GM13976 (cell line): ENCODE measurements at places on chromosomes 2 and 18.

DNA sequence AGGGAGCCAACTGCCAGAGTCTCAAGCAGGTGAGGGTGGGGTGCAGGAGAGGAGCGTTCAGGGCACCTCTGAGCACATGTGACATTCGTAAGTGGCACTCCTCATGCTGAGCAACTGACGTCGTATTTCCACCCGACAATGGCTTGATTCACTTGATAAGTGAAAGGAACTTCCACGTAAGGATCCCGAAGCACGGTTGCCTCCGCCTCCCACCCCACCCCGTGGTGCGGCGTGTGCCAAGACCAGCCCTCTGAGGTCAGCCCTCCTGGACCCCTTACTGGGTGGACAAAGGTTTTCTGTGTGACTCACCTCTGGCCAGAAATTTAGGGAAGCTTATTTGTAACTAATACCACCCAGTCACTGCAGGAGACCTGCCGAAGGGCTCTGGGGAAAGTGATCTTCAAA lies 59.9 kb downstream of the AGAP1 start:
- DNase-seq = no peak

- no peak for DNase-seq
Measured at GRCh38 chr2:135829378-135830135, 7.4 kb downstream of the LCT start.

- DNase-seq = no peak
Measured at GRCh38 chr18:58871514-58872420, 7.1 kb downstream of the ZNF532 start.

DNA sequence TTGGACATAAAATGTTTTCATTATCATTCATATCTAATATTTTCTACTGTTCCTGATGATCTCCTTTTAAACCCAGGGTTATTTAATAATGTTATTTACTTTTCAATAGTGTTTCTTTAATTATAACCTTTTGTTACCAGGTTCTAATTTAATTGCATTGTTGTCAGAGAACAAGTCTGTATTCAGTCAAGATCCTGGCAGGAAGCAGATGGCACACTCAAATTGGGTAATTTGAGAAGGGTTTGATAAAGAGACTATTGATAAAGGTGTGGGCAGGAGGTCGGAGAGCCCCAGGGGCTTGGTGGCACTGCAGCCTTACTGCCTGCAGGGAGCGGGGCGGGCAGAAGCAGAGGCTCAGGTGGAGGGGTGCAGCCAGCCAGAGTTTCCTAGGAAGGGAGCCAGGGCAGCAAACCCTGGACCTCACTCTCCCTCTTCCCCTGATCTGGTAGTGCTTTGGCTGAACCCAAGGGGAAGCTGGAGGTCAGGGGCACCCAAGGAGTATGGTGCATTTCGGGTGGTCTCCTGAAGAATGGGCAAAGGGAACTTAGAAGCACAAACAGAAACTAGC lies 2.3 kb upstream of the KIF1A start:
- DNase-seq = no peak

DNA sequence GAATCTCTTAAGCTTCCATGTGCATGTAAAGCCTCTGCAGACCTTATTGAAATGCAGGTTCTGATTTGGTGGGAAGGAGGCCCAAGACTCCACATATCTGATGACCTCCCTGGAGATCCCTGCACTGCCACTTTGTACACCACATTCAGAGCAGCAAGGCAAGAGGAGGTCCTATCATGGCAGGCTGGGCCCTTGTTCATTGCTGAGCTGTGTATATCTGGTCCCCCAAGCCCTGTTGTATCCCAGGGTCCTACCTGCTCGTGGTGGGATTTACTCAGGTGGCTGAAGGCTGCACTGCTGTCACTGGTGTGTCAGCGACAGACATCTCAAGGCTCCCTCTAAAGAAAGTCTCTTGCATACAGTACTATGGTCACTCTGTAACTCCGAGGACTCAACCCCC lies 114.2 kb downstream of the ST6GAL2 start:
- DNase-seq = no peak

- DNase-seq = no peak
Measured at GRCh38 chr2:143819764-143820163, 690.5 kb downstream of the ARHGAP15 start.

DNA sequence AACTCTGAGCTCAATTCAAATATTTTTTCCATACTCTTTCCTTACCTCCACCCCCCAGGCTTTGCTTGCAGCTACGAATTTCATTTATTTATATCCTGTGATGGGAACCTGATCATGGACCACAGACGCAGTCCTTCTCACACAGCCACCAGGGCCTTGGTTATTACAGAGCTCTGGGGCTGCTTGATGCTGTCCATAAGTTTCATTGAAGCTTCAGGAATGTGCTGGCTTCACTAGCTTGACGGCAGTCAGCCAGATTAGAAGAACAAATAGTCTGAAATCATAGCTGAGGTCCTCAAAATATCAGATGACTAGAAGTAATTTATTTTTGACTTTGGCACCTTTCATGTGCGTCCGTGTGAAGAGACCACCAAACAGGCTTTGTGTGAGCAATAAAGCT lies 104.9 kb downstream of the VWA3B start:
- DNase-seq = no peak

- peak; percentile 70 for DNase-seq
Measured at GRCh38 chr18:59837586-59837985, 62.2 kb upstream of the PMAIP1 start.

- no peak for DNase-seq
Measured at GRCh38 chr2:19911808-19912509, 10.2 kb upstream of the TTC32 start.

GRCh38 chr2:121960251-121960650 lies 204.8 kb downstream of the TSN start:
- peak; percentile 41 for DNase-seq

- no peak for DNase-seq
Measured at GRCh38 chr2:158719403-158719802, 75.7 kb upstream of the DAPL1 start.

GRCh38 chr18:51852681-51853080 lies 487.3 kb upstream of the DCC start:
- DNase-seq = no peak

DNA sequence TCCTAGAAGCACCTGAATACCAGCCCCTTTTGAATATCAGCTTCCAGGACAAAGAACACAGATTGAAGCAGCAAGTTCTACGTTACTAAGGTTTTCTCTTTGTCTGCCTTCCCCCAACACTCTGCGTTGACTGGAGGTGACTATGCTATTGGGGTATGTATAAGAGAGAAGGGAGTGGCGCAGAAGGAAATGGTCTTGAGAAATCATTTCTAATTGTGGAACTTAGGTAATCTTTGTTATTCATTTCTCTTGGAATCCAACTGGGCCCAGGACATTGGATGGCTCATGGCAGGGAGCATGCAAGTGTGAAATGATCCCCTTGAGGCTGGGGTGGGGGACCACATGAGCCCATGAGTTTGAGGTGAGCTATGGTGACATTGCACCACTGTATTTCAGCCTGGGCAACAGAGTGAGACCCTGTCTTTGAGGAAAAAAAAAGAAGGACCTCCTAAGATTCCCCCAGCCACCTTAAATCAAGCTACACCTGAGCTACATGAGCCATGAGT lies 29.7 kb downstream of the XDH start:
- no peak for DNase-seq

DNA sequence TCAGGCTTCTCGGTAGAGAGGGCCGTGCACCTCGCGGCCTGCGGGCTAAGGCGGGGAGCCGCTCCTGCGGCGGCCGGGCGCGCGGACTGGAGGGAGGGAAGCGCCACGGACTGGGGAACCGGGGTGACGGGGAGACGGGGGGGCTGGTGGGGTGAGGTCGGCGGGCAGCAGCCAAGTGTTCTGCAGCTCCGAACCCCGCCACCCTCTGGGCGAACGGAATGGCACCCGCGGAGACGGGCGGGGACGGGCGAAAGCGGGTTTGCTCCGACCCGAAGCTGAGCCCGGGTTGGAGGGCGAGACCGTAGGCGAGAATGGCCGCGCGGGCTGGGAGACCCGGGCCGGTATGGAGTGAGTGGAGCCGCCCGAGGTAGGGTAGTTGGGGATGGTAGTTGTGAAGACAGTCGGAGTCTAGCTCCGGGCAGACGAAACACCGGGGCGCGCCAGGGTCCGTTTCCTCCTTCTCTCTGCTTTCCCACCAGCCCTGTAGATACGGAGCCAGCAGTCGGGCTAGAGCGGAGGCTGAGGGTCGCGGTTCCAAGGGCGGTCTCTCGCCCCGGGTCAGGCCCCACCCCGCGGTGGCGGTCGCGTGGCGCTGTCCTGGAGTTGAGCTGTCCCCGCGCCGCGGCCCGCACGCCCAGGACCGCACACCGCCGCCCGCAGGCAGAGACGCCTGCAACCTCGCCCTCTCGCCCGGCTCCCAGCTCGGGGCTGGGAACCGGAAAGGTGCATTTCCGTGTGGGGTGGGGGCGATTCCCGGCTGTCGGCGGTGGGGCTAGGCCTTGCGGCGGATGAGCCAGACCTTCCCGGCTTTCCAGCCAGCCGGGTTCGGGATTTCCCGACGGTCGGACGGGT lies 160.3 kb upstream of the SIX2 start:
- peak; percentile 52 for DNase-seq

- no peak for DNase-seq
Measured at GRCh38 chr2:122939796-122940195, 1085.3 kb upstream of the CNTNAP5 start.
